ENCODE measurements at places on chromosomes 16 and 17. TPM values are rescaled to one million over a fixed set of nuclear protein-coding genes. Genes with fewer than 3 reads are reported as not detected.

DNA sequence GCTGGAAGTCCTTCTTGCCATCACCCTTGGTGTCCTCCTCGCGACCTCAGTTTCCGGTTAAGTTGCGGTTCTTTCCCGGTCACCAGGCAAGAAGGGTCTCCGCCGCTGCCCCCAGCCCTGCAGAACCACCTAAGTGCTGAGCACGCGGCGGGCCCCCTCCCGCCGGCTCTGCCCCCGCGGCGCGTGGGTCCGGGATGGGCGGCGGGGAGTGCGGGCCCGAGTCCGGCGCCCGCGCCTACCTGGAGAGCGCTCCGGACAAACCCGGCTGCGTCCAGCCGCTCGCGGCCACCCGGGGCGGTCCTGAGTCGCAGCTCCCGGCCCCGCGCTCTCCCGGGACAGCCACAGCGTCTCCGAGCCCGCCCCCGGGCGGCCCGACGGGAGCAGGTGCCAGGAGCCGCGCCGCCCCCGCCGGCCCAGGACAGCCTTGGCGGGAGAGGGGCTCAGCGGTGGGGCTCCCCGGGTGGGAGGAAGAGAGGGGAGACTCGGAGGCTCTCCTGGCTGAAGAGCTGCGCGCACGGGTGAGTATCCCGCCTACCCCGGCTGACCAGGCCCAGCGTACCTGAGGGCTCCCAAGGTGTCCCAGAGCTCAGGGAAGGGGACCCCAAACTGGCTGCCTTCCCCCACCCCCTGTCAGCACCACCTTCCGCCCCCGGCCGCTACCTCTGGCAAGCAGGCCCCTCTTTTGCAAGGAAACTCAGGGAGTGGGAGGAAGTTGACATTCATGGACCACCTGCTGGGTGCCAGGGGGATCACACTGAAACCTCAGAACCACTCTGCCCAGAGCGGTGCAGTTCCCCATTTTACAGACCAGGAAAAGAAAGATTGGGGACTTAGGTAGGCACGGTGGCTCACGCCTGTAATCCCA lies 22.2 kb upstream of the C17orf113 start:
- DNase-seq: no peak
- H3K27ac ChIP-seq: no peak overlapping the region

DNA sequence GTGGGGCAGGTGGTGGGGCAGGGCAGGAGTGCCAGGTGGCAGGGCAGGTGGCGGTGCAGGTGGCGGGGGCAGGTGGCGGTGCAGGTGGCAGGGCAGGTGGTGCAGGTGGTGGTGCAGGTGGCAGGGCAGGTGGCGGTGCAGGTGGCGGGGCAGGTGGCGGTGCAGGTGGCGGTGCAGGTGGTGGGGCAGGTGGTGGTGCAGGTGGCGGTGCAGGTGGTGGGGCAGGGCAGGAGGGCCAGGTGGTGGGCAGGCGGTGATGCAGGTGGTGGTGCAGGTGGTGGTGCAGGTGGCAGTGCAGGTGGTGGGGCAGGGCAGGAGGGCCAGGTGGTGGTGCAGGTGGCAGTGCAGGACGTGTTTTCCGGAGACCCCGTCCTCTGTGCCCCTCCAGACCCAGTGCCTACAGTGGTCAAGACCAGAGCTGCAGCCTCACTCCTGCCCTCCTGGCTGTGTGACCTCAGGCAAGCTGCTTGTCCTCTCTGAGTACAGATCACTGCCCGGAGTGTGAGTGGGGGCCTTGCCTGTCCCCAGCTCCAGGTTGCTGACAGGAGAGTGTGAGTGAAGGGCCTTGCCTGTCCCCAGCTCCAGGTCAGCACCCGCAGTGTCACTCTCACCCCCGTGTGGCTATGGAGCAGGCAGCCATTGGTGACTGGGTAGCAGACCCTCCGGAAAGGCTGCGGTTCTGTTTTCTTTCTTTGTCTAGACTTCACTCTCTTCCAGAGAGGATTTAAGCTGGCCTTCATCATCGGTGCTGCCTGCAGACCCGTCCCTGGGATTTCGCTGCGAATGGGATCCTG lies 16.1 kb upstream of the NPTX1 start:
- peaks cover 67% of the 10 kb centered on the region for H3K27me3 ChIP-seq
- H3K27ac ChIP-seq: no peak overlapping the region
- no peak overlapping the region for H3K4me3 ChIP-seq
- H3K4me1 ChIP-seq: no peaks in the 10 kb centered on the region

- H3K4me3 ChIP-seq: peak overlapping the region; percentile 95
- H3K36me3 ChIP-seq: peaks cover 36% of the 10 kb centered on the region
- H3K27me3 ChIP-seq: no peaks in the 10 kb centered on the region
- H3K4me1 ChIP-seq: peaks cover 40% of the 10 kb centered on the region
Measured at GRCh38 chr17:50396261-50397110, 837 bp downstream of the LRRC59 start.

FBXL16 gene
- 0.08 TPM for total RNA-seq

- DNase-seq: peak; percentile 67
- H3K27me3 ChIP-seq: no peaks in the 10 kb centered on the region
- H3K27ac ChIP-seq: peak overlapping the region; percentile 66
- peaks cover 58% of the 10 kb centered on the region for H3K4me1 ChIP-seq
Measured at GRCh38 chr16:85234310-85235204, 122.3 kb upstream of the CIBAR2 start.

- peak overlapping the region; percentile 80 for H3K4me3 ChIP-seq
- peak overlapping the region; percentile 100 for H3K27ac ChIP-seq
- peaks cover 63% of the 10 kb centered on the region for H3K4me1 ChIP-seq
- H3K36me3 ChIP-seq: no peaks in the 10 kb centered on the region
- DNase-seq: no peak
Measured at GRCh38 chr16:586645-587590, 2.9 kb upstream of the RAB40C start.

- DNase-seq: no peak
- H3K36me3 ChIP-seq: no peaks in the 10 kb centered on the region
- H3K27ac ChIP-seq: no peak overlapping the region
- H3K4me3 ChIP-seq: no peak overlapping the region
- peaks cover 17% of the 10 kb centered on the region for H3K4me1 ChIP-seq
- H3K27me3 ChIP-seq: peaks cover 77% of the 10 kb centered on the region
Measured at GRCh38 chr17:41547378-41547841, 19.3 kb upstream of the KRT19 start.

GRCh38 chr17:50624321-50624934 lies 10.3 kb upstream of the ABCC3 start:
- H3K4me1 ChIP-seq: peaks cover 7% of the 10 kb centered on the region
- H3K4me3 ChIP-seq: no peak overlapping the region
- no peak for DNase-seq
- H3K27me3 ChIP-seq: peaks cover 82% of the 10 kb centered on the region

ASB16 gene
- total RNA-seq: 12.9 TPM

CCDC200 gene
- not detected for total RNA-seq

- H3K36me3 ChIP-seq: no peaks in the 10 kb centered on the region
- no peak overlapping the region for H3K4me3 ChIP-seq
- no peak overlapping the region for H3K27ac ChIP-seq
- H3K27me3 ChIP-seq: peaks cover 5% of the 10 kb centered on the region
Measured at GRCh38 chr16:35134471-35134870, 1675.1 kb downstream of the TP53TG3F start.

TMIGD1 gene
- not detected for total RNA-seq

ZG16B gene
- 0.27 TPM for total RNA-seq

ZNF768 gene
- 61.1 TPM for total RNA-seq

- no peaks in the 10 kb centered on the region for H3K36me3 ChIP-seq
- peaks cover 51% of the 10 kb centered on the region for H3K4me1 ChIP-seq
- DNase-seq: no peak
- H3K4me3 ChIP-seq: no peak overlapping the region
- no peaks in the 10 kb centered on the region for H3K27me3 ChIP-seq
Measured at GRCh38 chr17:79988185-79988971, 47.3 kb downstream of the TBC1D16 start.

KRTAP4-6 gene
- total RNA-seq: not detected

DNA sequence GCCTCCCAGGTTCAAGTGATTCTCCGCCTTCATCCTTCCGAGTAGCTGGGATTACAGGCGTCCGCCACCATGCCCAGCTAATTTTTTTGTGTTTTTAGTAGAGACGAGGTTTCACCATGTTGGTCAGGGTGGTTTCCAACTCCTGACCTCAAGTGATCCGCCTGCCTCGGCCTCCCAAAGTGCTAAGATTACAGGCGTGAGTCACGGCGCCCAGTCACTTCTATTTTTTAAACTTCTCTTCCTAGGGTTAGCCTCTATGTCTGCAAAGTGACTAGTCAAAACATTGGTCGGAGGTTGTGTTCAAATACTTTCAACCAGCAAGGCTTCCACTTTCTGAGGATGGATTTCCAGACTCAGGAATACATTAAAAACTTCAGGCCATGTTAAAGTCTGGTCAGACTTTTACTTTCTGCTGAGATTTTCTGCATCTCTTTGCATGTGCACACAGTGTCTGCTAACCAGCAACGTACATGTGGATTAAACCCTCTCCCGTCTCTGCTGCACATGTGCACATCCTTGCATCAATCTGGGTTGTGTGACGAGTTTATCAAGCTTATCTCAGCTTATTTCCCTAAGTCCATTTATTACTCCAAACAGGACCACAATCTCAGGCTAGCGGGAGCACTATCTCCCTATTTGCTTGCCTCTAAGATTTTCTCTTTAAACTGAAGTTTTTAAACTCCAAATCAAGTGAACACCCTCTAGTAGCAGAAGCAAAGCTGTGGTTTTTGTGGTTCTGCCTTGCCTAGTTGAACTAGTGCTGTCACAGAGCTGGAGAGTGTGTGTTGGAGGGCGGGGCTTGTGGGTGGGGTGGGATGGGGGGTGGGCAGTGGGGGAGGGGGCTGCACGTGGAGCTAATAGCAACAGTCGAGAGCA lies 525.2 kb upstream of the GOT2 start:
- H3K4me1 ChIP-seq: no peaks in the 10 kb centered on the region
- H3K4me3 ChIP-seq: no peak overlapping the region
- no peak for DNase-seq
- no peaks in the 10 kb centered on the region for H3K36me3 ChIP-seq

DNA sequence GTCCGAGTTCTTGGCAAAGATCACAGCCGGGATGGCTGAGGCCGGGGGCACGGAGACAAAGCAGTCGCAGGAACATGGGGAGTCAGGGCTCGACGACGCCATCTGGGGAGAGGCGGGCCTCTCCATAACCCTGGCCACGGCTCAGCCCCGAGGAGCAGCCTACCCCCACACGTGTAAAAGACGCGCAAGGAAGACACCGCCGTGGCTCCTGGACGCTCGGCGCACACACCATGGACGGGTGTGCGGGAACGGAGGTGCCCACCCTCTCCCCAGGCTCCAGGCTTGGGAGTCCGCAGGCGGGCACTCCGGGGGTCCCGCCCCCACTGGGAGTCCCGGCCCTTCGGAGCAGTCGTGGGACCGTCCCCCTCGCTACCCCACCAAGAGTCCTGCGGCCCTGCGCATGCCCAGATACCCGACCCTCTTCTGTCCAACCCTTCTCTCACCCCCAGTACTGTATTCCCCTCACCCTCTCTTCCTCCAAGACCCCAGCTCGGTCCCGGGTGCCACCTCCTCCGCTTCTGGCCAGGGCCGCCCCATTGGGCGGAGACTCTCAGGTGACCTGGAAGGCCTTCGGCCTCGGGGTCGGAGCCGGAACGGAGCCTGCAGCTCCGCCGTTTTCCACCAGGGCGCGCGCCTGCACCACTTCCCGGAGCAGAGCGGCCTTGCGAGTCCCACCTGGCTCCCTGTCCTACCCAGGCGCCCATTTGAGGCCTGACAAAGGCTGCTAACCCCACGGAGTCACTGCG lies at the start of gene SCRN2:
TSS of gene SCRN2 (minus strand) at position 532 of the 746 bp plus-strand sequence. CDS start at position 102, 430 bp downstream.
- peaks cover 27% of the 10 kb centered on the region for H3K36me3 ChIP-seq
- peak within 1 kb of the TSS; percentile 81 for H3K27ac ChIP-seq

GRCh38 chr16:65737831-65738230 lies 616.0 kb upstream of the CDH11 start:
- DNase-seq: no peak
- peak overlapping the region; percentile 45 for H3K27ac ChIP-seq
- H3K36me3 ChIP-seq: no peaks in the 10 kb centered on the region
- H3K27me3 ChIP-seq: no peaks in the 10 kb centered on the region
- peaks cover 24% of the 10 kb centered on the region for H3K4me1 ChIP-seq
- no peak overlapping the region for H3K4me3 ChIP-seq

ABCC6 gene
- total RNA-seq: 1.2 TPM

GRCh38 chr16:85418978-85419491 lies 194.1 kb upstream of the GSE1 start:
- H3K27me3 ChIP-seq: peaks cover 10% of the 10 kb centered on the region
- no peak overlapping the region for H3K27ac ChIP-seq
- DNase-seq: peak; percentile 7
- H3K4me1 ChIP-seq: peaks cover 19% of the 10 kb centered on the region

DNA sequence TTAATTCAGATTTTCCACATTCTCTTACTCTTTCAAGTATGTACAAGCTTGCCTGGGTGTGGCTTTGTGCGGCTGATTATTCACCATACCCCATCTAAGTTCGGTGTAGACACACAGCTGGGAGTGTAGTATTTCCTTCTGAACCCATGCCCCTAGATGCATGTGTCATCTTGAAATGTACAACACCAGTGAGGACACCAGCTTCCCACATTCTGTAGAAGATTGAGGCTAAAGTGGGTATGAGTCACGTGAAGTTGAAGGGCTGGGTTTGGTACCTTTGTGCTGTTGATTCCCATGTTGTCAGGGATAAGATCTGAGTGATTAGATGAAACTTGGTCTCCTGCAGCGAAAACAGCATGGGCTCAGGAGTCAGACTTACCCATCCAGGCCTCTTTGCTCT lies 14.6 kb upstream of the DHX8 start:
- H3K27me3 ChIP-seq: peaks cover 4% of the 10 kb centered on the region
- H3K27ac ChIP-seq: no peak overlapping the region
- DNase-seq: no peak
- no peak overlapping the region for H3K4me3 ChIP-seq

DNA sequence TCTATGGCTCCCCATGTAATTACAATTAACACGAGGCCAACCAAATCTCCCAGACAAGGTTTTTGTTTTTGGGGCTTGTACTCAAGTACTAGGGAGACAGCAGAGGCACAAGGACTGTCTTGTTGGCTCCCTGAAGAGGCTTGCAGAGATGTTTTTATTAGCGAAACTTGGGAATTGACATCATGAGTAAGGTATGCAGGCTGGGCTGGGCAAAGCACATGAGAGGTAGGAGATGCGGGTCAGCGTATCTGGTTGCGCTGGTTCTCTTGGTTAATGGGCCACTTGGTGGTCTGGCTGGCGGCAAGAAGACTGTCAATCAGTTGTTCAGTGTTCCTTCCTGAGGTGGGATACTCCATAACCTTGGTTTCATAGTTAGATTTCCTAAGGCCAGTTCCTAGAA lies 28.9 kb downstream of the LCMT1 start:
- H3K27ac ChIP-seq: no peak overlapping the region
- H3K4me1 ChIP-seq: peaks cover 3% of the 10 kb centered on the region
- no peaks in the 10 kb centered on the region for H3K27me3 ChIP-seq
- no peak for DNase-seq
- peaks cover 90% of the 10 kb centered on the region for H3K36me3 ChIP-seq

GRCh38 chr17:65678546-65678945 lies 117.1 kb upstream of the AXIN2 start:
- H3K27ac ChIP-seq: no peak overlapping the region
- H3K36me3 ChIP-seq: no peaks in the 10 kb centered on the region
- peaks cover 4% of the 10 kb centered on the region for H3K4me1 ChIP-seq
- DNase-seq: no peak
- H3K4me3 ChIP-seq: no peak overlapping the region
- H3K27me3 ChIP-seq: no peaks in the 10 kb centered on the region

GRCh38 chr17:69060822-69061221 lies at the start of gene ABCA9:
TSS of gene ABCA9 (minus strand) at chr17:69060927. CDS start at chr17:69051126, 9,801 bp downstream.
- H3K27ac ChIP-seq: peak within 1 kb of the TSS; percentile 83
- peak within 1 kb of the TSS; percentile 54 for H3K4me3 ChIP-seq
- no peaks in the 10 kb centered on the region for H3K4me1 ChIP-seq
- DNase-seq: no peak
- H3K27me3 ChIP-seq: no peaks in the 10 kb centered on the region
- H3K36me3 ChIP-seq: peaks cover 13% of the 10 kb centered on the region

- H3K36me3 ChIP-seq: peaks cover 13% of the 10 kb centered on the region
- DNase-seq: no peak
- H3K4me3 ChIP-seq: no peak overlapping the region
- H3K27ac ChIP-seq: peak overlapping the region; percentile 28
Measured at GRCh38 chr16:67923414-67924116, 8.1 kb downstream of the CTRL start.

- no peak for DNase-seq
- no peak overlapping the region for H3K27ac ChIP-seq
- H3K36me3 ChIP-seq: no peaks in the 10 kb centered on the region
- peaks cover 7% of the 10 kb centered on the region for H3K27me3 ChIP-seq
Measured at GRCh38 chr16:74117798-74118197, 178.8 kb upstream of the PSMD7 start.
